Activated gamma-delta T cell treated with anti-CD3 and anti-CD28 coated beads, Interleukin-2, amount 50 U/mL, for 16 hours (primary cell): ENCODE measurements at places on chromosomes 5 and 9.
A peak's percentile ranks its signal among the peaks of the same experiment; 100 is the strongest.

DNA sequence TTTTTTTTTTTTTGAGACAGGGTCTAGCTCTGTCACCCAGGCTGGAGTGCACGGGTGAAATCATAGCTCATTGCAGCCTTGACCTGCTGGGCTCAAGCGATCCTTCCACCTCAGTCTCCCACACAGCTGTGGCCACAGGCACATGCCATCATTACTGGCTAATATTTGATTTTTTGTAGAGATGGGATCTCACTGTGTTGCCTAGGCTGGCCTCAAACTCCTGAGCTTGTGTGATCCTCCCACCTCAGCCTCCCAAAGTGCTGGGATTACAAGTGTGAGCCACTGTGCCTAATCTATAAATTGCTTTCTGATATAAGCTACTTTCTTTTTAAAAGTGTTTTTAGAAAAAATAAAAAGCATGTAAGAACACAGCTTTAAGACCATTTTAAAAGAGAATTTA, 56.5 kb upstream of the GNE start:
- DNase-seq: no peak

DNA sequence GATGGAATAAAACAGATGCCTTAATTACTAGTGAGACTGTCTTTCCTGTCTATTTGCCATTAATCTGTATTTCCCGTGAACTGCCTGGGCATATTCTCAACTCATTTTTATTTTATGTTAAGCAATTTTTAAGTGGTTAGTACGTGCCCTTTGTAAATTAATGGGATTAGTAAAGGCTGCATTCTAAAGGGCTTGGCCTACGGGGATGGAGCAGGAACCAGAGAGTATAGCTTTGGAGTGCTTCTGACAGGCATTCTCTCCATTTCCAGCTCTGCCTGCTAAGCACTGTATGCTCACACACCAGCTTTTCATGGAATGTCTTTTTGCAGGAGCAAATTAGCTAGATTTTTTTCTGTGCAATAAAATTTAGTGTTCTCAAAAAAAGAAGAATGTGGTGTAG, 241.2 kb downstream of the MCTP1 start:
- DNase-seq: no peak

DNA sequence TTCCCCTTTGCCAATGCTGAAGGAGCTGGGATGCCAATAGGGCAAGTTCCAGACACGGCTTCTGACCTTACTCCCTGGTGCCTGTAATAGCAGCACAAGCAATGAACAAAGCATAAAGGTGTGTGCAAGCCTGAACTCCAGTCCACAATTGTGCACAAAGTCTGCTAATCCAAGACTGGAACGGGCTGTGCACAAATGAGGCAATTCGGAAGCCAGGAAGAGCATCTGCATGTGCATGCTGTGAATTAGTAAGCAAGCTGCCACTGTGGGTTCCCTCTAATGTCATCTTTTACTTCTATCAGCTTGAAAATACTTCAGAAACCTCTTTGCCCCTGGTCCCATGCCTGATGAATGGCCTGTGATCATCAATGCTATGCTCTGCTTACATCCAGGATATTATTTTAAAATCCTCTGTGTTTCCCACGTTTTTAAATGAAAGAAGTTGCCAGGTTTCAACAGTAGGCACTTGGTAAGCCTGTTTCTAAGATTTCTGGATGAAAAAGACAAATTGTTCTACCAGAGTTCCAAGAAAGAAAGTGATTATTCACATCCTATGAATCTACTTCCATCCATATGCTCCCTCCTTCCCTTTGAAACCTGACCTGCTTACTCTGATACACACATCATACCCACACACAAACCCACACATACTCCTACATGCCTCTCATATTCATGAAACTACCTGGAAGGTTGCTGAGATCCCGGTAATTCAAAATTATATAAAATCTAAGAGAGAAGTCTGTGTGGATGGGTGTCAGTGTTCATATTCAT, 165.7 kb downstream of the KCTD16 start:
- no peak for DNase-seq

- DNase-seq: no peak
These were observed 245.8 kb downstream of the MTRR start for GRCh38 chr5:8114597-8115266.

- DNase-seq: no peak
These were observed 16.3 kb downstream of the FBXW11 start for GRCh38 chr5:171989946-171990712.

- no peak for DNase-seq
These were observed 90.7 kb upstream of the MOCS2 start for GRCh38 chr5:53200306-53200705.

DNA sequence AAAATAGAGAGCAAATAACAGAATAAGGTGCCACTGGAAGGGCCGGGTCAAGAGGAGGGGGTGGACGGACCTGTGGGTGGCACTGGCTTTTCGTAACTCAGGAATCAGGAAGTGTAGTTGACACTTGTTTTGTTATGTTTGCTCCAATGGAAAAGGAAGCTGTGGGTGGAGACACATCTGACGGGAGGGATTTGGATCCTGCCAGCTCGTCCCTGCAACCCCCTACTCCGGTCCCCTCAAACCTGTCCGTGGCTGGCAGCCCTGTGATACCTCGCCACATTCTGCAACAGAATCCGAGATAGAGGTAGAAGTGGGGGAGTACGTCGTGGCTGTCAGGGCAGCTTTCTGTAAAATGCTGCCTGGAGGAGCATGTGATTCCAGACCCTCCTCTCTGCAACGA, 104.2 kb upstream of the IER5L start:
- DNase-seq: no peak

DNA sequence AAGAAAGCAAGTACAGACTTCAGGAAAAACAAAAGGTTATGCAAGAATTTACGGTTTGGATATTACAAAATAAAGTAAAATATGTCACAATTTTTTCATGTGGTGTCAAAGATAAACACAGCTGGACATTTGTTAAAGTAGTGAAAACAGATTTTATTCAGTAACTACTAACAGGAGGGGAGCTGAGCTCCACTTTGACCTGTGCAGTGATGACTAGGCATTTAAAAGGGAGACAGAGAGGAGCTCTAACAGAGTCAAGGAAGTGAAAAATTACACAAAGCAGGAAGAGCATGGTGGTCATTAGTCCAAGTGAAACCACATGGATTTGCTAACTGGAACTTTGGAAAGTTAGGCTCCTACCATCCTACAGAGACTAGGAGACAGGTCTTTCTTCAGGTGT, 263.6 kb upstream of the PCSK5 start:
- no peak for DNase-seq

DNA sequence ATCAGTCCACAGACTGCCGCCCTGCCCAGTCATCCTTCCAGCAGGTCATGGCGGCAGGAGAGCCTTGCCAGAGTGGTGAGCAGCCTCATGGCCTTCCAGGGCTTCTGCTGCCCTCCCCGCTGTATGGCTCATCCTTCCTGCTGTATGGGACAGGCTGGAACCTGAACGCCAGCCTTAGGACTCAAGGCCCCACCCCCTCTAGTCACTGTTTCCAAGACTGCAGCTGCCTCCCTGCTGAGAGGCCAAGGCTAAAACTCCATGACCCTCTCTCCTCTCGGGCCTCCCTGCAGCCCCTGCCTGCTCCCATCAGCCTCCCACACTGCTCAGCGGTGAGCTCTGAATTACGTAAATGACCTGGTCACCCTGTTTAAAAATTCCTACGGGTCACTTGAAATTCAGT, 227.5 kb downstream of the AGTPBP1 start:
- DNase-seq: no peak

DNA sequence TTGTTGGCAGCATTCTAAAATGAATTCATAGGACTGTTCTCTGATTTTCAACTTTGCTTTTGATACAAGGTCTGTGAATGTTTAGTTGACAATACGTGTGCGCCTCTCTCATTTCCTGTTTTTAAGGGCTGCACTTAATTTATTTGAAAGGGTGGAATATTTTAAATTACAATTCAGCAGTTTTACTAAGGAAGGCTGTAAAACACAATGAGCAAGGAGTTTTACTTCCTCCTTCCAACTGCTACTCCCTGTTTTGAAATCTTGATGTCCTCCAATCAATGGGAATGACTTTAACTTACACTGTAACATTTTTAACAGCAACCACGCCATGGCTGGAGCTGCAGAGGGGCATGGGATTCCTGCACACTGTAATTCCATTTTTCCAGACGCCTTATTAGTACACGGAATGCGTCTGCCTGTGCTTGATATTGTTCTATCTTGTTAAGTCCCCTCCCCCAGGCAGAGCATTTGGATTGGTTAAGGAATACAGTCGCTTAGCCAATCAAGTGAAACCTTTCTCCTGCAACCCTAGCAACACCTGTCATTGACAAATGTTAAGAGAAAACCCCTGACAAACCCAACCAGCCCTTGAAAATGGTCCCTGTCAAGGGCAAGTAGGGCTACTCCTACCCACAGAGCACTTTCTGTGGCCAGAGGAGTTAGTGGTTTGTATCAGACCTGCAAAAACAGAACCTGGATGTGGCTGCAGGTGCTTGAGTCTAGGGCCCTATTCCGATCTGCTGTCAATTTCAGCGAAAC, 12.5 kb upstream of the ZSWIM6 start:
- DNase-seq: no peak

DNA sequence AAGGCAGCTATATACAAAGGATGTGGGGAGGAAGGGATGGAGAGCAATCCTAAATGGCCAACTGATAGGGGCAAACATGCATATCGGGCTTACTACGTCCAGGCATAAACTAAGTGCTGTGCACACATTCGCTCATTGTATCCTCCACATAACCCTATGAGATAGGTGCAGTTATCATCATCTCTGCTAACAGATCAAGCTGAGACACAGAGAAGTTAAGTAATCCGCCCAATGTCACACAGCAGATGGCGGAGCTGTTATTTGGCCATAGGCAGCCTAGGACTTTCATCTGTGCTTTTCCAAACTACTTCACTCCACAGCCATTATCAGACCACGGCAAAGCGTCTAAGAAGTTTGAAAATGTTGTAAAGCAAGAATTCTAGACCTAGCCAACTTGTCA, 197.5 kb downstream of the RGS3 start:
- DNase-seq: no peak

DNA sequence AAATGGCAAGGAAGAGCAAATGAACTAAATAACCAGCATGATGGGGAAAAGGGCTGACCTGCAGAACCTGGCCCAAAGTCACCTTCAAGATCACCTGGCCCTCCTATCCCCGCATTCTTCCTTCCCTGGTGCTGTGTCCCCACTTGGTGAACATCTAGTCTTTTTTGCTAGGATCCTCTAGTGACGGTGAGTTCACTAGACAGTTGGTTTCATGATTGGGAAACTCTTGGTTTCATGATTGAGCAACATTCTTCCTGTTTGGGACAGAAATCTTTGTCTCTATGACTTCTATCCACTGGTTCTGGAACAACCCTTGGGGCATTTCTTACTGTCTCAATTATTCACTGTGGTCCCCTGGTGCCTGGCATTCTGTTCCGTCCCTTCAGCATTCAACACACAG, 50.2 kb upstream of the DAB2IP start:
- DNase-seq: no peak

DNA sequence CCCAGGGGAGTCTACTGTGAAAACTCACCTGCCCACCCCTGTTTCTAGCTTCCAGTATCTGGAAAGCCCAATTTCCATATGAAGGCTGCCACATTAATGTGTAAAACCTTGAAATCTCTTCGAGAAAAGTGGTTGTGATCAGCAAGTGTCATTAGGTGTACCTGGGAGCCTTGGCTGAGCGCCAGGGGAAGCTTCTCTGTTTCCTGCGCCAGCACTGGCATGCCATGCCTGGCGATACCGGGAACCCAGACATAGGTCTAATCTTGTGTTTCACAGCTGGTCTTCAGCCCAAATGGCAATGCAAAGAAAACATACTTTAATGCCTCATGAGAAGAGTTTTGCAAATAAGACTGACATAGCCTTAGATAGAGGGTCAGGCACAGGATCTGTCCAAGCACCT, 101.6 kb downstream of the TENT4A start:
- DNase-seq: no peak

GRCh38 chr5:95815155-95815729, 7.3 kb downstream of the GLRX start:
- DNase-seq: no peak

GRCh38 chr5:10599862-10600284, 36.0 kb downstream of the ANKRD33B start:
- no peak for DNase-seq

DNA sequence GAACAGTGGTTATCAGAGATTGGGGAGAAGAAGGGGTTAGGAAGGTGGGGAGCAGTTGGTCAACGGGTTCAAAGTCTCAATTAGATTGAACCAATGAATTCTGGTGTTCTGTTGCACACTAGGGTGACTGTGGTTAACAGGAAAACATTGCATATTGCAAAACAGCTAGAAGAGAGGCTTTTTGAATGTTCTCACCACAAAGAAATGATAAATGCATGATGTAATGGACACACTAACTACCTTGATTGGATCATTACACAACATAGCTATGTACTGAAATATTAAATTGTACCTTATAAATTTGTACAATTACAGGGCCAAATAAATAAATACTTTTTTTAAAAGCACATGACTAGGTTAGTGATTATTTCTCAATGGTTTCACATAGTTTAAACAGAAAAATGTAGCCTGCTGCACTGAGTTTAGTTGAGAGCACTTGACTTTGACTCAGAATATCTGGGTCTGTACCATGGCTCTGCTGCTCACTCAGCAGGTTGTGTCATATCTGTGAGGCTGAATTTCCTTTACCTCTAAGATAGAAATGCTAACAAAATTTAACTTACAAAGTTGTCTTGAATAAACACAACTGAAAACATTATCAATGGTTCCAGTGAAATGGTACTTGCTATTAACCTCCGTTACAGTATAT, 30.4 kb downstream of the NUDT12 start:
- DNase-seq: no peak

DNA sequence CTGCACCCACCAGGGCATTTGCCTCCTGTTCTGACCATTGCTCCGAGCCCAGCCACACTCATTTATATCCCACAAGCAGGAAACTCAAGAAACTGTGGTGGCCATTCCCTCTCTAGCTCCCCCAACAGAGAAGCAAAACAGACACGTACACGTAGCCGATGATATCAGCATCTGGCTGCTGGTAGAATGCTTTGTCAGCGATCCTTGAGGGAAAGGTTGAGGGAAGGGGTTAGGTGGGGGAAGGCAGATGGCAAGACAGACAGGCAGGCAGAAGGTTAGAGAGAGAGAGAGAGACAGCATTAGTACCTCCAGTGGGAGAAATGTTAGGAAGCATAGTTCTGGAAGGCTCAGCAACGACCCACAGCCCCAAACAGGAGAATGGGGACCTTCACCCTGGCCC, 7.8 kb downstream of the HIGD2A start:
- DNase-seq: no peak

GRCh38 chr5:72440207-72440638, 67.0 kb downstream of the ZNF366 start:
- no peak for DNase-seq

DNA sequence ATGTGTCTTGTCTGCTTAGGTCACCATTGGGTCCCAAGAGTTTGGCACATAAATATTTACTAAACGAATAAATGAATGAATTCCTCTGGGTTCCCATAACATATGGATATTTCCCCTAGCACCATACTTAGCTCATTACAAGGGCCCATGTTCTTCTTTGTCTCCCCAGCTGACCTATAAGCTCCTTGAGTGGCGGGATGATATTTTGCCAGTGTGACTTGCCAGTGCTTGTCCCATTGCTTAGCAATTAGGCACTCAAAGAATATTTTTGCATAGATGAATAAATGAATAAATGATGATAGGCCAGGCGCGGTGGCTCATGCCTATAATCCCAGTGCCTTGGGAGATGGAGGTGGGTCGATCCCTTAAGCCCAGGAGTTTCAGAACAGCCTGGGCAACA, 16.9 kb upstream of the CTNNA1 start:
- DNase-seq: no peak

- DNase-seq: no peak
These were observed 445.9 kb downstream of the NTRK2 start for GRCh38 chr9:85115473-85115872.

- peak; percentile 76 for DNase-seq
These were observed 3.0 kb upstream of the FUT7 start for GRCh38 chr9:137034709-137035506.

GRCh38 chr5:147708708-147709107, 73.8 kb downstream of the JAKMIP2 start:
- no peak for DNase-seq
